ENCODE measurements at places on chromosomes 2 and 18.

GRCh38 chr2:160974803-160975202 lies 185.4 kb upstream of the TANK start:
- no peak for DNase-seq

DNA sequence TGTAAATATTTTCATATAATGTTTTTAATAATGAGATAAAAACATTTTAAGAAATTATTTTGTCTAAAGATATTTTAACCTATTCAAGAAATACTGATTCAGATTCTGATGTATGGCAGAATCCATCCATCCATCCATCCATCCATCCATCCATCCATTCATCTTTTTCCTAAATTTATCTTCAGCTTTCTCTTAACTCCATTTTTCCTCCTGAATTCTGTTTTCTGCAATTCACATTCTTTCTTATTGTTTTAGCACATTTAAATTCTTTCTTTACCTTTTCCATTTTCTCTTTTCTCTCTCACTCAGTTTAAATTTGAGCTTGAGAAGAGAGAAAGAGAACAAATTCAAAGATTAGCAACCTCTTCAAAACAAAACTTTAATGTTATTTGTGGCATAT lies 3.6 kb downstream of the LRP1B start:
- no peak for DNase-seq

- DNase-seq = no peak
Measured at GRCh38 chr2:42834161-42834560, 41.8 kb upstream of the HAAO start.

- no peak for DNase-seq
Measured at GRCh38 chr18:55396267-55396905, 191.6 kb downstream of the TCF4 start.

DNA sequence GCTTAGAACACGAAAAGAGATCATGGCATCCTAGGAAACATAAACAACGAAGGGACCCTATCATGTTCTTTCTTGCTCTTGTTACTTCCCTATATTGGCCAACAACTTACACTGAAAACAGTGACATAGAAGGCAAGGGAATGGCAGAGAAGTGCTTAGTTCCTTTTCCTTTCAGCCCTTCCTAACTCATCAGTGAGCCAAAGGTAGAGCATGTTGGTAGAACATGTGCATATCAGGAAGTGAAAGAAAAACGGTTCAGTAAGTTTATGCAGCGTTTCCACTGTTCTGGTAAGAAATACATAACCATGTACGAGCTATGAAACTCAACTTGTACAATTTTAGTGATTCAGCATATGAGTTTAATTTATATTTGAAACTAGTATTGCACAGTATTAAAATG lies 21.7 kb downstream of the AKAIN1 start:
- DNase-seq = no peak

GRCh38 chr18:10705786-10706185 lies 180.0 kb downstream of the NAPG start:
- no peak for DNase-seq

DNA sequence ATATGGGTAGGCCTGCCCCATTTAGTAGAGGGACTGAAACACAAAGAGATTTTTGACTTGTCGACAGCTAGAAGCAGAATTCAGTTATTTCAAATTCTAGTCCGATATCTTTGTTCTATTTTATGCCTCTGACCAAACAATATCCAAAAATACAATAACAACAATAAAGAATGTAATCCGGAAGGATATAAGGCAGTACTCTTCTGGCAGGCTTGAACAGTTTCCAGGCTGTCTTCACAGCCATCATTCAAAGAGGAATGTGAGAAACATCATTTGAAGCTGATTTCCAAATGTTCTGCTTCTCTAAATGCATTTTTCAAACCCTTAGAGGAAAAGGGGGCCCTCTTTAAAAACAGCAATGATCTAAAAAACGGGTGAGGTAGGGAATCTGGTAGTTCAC lies 36.7 kb upstream of the SPTBN1 start:
- no peak for DNase-seq

DNA sequence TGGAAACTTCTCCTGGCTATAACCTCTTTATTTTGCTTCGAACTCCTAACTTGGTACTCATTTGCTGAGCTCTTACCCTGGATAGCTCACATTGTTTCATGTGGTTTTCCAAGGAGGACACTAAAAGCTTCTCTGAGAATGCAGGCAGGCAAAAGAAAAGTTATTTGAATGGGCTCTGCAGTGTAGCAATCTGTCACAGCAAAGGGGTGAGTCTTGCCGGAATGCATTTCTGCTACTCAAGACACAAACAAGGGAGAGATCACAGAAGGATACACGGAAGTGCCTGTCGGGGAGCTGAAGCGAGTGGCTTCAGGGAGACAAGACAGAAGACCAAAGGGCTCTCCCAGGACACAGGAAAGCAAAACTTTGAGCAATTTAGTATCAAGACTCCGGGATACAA lies 265.4 kb downstream of the SS18 start:
- DNase-seq = no peak

DNA sequence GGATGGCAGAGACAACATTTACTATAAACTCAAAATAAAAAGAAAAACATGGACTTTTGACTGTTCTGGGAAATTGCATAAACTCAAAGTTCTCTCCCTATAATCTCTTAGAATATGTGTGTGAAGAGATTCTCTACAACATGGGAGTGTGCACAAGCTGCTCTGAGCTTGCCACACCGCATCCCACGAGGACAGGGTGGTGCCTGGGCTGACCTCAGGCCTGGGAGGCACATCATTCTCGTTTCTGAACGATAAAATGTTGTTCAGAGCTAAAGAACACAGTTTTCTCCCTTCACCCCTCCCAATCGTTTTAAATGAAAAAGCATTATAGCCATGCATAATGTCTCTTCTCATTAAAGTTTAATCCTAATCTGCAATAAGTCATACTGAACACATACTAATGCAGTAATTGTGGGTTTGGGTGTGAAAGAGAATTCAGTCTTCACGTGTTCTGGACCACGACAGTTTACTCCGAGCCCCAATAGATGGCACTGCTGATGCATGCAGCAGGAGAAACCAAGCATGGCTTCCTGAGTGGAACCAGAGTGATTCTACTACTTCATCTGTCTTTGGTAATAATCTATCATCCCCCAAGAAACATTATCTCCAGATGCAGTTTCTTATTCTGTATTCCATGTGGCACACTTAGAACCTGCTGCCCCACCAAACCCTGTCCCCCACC lies 46.9 kb upstream of the LAMA1 start:
- peak; percentile 27 for DNase-seq

DNA sequence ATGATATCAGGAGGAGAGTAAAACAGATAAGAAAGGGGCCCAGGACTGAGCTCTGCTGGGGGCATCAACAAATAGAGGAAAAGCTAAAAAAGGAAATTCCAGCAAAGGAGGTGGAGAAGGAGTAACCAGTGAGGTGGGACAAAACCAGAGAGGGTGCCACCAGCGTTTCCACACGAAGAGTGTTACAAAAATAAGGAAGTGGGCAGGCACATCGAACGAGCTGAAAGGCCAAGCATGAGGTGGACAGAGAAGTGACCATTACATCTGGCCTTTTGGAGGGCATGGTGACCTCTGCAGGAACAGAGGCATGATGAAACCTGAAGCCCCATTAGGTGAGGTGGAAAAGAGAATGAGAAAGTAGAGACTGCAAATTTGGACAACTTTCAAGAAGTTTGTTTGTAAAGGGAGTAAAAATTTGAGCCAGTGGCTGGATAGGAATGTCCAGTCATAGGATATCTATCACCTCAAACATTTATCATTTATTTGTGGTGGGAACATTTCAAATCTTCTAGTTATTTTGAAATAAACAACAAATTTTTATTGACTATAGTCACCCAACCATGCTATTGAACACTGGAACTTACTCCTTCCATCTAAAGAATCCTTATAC lies 18.4 kb upstream of the VIT start:
- DNase-seq = no peak

DNA sequence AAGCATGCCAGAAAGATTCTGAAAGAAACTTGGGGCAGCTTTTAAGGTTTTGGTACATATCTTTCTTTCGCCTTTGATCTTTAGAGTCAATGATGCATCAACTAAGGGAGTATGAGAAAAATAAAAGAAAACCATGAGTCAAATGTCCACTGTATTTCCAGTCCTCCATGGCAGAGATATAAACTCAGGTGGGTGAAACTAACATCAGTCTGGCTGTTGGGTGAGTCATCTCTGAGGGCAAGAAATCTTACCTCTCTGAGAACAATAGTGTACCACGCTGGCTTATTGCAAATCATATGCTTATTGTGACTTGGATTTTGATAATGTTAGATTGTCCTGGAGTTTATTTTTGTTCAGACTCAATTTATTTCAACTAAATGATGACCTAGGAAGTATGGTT lies 521.0 kb downstream of the PLCL1 start:
- DNase-seq = no peak

Measured in NCI-H2171 treated with DMSO at 0.1 percent for 48 hours (cell line).